Endothelial cell (in vitro differentiated cells): ENCODE measurements at places on chromosomes 16 and 17. TPM values are rescaled to one million over a fixed set of nuclear protein-coding genes. Genes with fewer than 3 reads are reported as not detected.

GRCh38 chr16:56684256-56684925 is 2.1 kb downstream of the MT1X start:
- no peak for DNase-seq

- no peak for DNase-seq
Observed at GRCh38 chr16:52874042-52874441, 178.7 kb downstream of the CHD9NB start.

GRCh38 chr16:4514606-4515005 is 24.0 kb downstream of the CDIP1 start:
- DNase-seq = no peak

TLCD1 gene
- 2.4 TPM for total RNA-seq

APOBR gene
- total RNA-seq = 6.8 TPM

OR1A1 gene
- not detected for total RNA-seq

FBXW10 gene
- total RNA-seq = not detected

MYL11 gene
- total RNA-seq = 0.85 TPM

- no peak for DNase-seq
Observed at GRCh38 chr17:2701161-2701995, 10.2 kb downstream of the CLUH start.

GRCh38 chr17:72287586-72287985 is 166.8 kb downstream of the SOX9 start:
- no peak for DNase-seq

EVI2B gene
- not detected for total RNA-seq

DNA sequence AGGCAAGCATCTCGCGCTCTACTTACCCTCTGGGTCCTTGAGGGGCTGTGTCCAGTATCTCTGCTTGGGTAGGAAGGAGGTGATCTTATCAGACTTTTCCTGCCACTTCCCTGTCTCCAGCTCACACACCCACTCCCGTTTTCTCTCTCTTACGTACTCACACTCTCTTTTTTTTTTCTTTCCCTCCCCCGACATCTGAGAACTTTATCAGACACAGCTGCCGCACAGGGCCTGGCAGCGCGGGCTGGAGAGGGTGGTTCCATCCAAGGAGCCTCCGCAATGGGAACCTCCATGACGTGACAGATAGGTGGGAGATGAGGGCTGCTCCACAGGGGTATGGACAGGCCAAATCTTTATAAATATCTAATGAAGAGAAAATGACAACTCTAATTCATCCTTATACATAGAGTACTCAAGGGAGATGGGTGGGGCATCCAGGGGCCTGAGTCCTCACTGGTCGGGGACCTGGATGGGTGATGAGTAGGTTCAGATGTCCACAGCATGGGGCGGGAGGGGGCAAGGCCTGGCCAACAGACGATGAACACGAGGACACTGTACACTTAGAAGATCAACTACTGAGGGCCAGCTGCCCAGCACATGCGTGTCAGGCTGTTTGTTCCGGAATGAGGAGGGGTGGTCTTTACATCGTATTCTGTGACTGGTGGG is 23.3 kb downstream of the MINK1 start:
- no peak for DNase-seq

DNA sequence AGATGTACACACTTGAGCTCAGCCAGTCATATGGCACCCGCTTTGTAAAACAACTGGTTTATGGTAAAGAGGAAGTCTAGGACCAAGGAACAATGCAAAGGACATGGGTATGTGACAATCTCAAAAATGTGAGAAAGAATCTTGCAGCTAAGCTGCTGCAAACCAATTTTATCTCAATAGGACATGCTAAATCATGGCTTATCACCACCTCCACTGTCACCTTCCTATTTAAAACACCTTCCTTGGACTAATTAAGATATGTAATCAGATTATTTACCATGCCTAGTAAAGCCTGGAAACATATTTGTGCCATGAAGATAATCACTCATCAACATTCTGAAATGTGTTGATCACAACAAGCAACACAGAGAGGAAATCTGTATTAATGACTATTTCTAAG is 622.7 kb downstream of the CDH11 start:
- DNase-seq = no peak

- no peak for DNase-seq
Observed at GRCh38 chr17:40535924-40536294, 29.4 kb downstream of the CCR7 start.

GRAP gene
- 50.2 TPM for total RNA-seq

CFAP97D1 gene
- total RNA-seq = 0.10 TPM

HAP1 gene
- total RNA-seq = 18.1 TPM

DNA sequence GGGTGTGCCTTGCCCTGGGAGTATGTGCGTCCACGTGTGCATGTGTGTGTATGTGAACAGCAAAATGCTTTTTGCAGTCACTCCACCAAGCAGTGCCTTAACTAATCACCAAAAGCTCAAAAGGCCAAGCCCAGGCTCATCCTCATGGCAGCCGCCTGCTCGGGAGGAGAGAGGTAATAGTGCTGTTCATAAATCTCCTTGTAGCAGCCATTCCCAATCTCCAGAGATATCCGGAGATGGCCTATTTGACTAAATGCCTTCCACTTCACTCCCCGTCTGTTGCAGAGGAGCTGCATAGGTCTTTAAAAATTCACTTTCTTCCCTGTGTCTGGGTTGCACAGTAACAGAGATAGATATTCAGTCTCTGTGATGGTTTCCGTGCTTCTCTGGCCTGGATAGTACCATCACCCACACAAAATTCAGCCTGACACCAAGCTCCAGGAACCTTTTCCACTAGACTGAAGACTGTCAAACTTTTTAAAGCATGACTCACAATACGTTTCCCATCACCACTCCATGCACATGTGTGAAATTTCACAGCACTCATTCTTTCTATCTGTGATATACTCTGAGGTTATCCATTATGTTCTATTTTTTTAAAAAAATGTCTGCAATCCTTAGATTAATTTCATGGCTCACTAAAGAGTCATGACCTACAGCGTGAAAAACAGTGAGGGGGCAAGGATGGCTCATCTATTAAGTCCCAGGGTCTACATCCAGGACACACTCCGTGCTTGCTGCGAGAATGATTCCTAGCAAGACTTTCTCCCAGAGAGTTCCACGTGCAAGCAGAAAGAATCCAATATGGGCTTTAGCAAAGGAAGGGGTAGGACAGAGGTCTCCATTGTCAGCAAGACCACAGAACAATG is 357.8 kb downstream of the GRIN2A start:
- no peak for DNase-seq

GRCh38 chr17:55303701-55304145 is 39.0 kb downstream of the HLF start:
- DNase-seq = no peak

- DNase-seq = no peak
Observed at GRCh38 chr17:58621174-58621573, 70.7 kb downstream of the TEX14 start.

DNA sequence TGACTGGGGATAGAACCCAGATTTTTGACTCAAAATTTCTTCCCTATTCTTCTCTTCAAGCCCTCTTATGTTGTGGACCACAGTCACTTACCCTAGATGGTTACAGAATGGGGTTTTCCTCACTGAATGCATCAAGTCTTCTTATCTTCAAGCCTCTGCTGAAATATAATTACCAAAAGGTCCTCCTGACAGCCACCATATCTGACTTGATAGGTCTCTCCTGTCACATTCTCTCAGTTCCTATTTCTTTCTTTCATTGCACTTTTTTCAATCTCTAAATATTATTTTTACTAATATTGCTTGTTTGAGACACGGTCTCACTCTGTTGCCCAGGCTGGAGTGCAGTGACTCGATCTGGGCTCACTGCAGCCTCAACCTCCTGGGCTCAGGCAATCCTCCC is 1.1 kb upstream of the COPZ2 start:
- no peak for DNase-seq

DNA sequence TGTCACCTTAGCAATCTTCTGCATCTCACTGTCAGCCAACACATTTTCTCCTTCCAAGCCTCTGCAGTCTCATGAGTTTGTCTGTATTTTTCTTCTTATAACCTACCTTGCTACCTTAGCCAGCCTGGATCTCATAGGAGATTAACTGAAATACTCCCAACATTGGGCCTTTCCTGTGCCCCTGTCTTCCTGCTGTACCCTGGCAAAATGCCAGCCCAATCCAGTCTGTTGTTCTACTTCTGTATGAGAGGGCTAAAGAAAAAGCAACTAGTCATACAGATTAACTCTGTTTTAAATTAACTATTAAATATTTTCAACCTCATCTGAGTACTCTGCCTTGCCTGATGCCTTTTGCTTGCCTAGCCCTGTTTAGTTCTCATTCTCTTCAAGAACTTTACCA is 18.4 kb downstream of the GOSR1 start:
- DNase-seq = no peak

- DNase-seq = no peak
Observed at GRCh38 chr16:86772671-86773353, 194.5 kb downstream of the FOXL1 start.

GRCh38 chr16:81035975-81036750 is 521 bp downstream of the ATMIN start:
- peak; percentile 50 for DNase-seq

- DNase-seq = no peak
Observed at GRCh38 chr16:54143934-54144571, 142.5 kb downstream of the IRX3 start.

GRCh38 chr17:34452769-34453168 is 89.7 kb upstream of the CCL1 start:
- no peak for DNase-seq

DNA sequence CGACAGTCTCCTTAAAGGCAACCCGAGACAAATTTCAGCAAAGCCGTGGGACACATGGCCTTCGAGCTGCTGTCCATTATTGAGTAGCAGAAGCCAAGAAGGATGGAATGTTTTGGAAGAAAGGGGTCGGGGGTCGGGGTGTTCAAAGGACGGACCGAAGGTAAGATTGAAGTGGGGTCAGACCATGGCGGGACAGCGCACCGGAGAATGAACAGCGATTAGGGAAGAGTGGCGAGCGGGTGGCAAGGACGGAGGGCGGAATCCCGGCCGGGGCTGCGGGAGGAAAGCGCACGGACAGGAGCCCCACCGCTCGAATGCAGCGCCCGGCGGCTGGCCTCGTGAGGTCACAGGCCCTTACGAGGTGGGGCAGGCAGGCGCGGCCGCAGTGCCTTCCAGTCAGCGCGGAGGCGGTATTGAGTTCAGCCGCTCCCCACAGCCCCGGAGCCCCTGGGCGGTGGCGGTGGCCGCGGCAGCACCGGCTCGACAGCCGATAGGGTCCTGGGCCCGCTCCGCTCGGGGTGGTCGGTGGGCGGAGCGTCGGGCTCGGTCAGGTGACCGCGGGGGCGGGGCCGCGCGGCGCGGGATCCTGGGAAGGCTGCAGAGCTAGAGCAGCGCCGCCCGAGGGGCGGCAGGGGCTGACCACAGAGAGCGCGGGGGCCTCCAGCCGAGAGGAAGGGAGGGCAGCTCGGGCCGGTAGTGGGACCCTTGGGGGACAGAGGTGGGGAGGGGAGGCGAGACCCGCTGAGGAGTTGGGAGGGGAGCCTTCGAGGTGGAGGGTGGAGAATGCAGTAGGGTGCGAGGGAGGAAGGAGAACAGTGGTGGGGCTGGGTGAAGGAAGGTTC is at the start of gene EFCAB13:
TSS of gene EFCAB13 (plus strand) at position 574 of the 842 bp plus-strand sequence. CDS start 4,399 bp downstream, outside the sequence.
- DNase-seq = peak; percentile 89

DNA sequence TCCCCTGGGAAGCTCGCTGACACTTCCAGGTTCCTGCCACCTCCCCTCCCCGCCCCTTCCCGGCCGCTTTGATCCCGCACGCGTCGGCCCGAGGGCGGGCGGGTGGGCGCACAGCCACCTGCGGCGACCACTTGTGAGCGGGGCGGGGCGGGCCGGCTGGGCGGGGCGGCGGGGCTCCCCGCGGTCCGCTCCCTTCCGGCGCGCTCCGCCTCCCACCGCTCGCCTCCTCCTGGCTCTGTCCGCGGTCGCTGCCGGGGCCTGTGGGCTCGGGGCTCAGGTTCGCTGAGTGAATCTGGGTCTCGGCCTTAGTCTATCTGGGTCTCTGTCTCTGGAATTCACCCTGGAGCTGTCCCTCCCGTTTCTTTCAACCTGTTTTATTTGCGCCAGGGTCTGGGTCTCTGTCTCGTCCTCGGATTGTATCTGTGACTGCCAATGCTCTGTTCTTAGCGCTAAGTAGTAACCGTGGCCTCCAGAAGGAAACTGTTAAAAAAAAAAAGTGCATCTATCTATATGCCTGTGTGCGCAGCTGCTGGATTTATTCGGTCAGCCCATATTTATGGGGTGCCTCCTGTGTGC is 2.7 kb upstream of the HES7 start:
- no peak for DNase-seq

PSMD7 gene
- 82.4 TPM for total RNA-seq

ASGR1 gene
- 23.9 TPM for total RNA-seq

GRCh38 chr17:11935734-11936406 is 61.4 kb downstream of the ZNF18 start:
- DNase-seq = peak; percentile 70

GRCh38 chr16:80569440-80570105 is 28.8 kb downstream of the DYNLRB2 start:
- no peak for DNase-seq

DNA sequence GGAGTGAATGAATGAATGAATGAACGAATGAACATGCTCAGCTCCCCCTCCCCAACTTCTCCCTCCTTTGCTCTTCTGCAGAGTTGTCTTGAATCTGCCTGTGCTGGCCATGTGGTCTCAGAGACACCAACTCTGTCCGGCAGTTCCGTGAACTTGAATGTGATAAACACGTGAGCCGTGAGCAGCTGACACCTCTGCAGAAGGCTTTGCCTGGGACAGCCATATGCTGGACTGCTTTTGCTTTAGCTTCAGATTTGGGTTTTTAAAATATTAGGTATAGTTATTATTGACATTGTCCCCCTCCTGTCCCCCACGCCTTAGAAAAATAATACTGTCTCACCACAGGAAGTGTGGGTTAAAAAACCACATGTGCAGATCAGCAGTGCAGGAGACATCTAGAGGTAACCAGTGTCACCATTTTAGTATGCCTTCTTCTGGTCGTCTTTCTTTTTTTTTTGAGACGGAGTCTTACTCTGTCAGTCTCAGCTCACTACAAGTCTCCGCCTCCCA is 83.8 kb downstream of the ABCC1 start:
- DNase-seq = no peak

DNA sequence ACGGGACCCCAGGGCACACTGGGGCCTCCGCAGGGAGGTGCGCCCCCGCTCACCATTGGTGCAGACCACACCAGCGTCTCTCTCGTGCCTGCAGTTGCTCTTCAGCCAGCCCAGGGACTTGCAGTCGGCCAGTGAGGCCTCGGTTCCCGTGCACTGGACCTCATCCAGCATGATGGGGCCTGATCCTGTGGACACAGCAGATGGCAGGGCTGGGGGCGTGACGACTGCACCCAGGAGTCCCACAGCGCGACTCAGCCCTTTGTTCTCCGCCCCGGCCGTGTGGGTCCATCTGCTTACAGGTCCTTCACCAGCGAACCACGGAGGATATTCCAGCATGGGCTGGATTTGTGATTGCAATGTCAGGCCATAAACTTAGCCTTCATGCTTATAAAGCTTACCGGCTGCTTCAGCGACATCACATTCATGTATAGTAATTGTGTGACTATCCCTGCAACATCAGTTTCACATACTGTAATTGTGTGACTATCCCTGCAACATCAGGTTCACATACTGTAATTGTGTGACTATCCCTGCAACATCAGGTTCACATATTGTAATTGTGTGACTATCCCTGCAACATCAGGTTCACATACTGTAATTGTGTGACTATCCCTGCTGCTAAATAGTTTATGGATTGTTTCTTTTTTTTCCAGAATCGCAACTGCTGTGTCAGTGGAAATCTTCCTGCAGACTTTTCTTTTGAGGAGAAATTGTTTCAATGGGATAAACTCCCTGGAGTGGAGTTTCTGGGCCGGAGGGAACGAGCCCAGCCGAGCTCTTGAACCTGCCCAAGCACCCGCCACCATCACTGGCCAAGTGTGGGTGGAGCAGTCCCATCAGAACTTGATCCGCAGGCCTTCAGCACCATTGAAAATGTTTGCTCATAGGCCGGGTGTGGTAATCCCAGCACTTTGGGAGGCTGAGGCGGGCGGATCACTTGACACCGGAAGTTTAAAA is 4.8 kb downstream of the LGALS3BP start:
- DNase-seq = no peak
